ENCODE measurements at places on chromosomes 6 and 20.

GRCh38 chr20:48847498-48848205 is 19.9 kb upstream of the PREX1 start:
- DNase-seq = no peak
- H3K4me3 ChIP-seq = no peak overlapping the region
- H3K4me1 ChIP-seq = no peaks in the 10 kb centered on the region
- peak overlapping the region; percentile 57 for H3K27ac ChIP-seq

GRCh38 chr6:43570876-43571441 is 4.9 kb downstream of the XPO5 start:
- no peaks in the 10 kb centered on the region for H3K36me3 ChIP-seq
- H3K4me3 ChIP-seq = no peak overlapping the region
- H3K27me3 ChIP-seq = no peaks in the 10 kb centered on the region
- no peak for DNase-seq
- no peaks in the 10 kb centered on the region for H3K4me1 ChIP-seq

- no peaks in the 10 kb centered on the region for H3K36me3 ChIP-seq
- H3K27ac ChIP-seq = no peak overlapping the region
- no peak for DNase-seq
- no peaks in the 10 kb centered on the region for H3K27me3 ChIP-seq
- H3K4me3 ChIP-seq = no peak overlapping the region
Observed at GRCh38 chr6:88114838-88115237, 51.3 kb downstream of the CNR1 start.

GRCh38 chr6:10338151-10338550 is 76.7 kb downstream of the TFAP2A start:
- no peak overlapping the region for H3K27ac ChIP-seq
- no peak overlapping the region for H3K4me3 ChIP-seq
- H3K36me3 ChIP-seq = no peaks in the 10 kb centered on the region
- DNase-seq = no peak
- no peaks in the 10 kb centered on the region for H3K4me1 ChIP-seq
- H3K27me3 ChIP-seq = no peaks in the 10 kb centered on the region

DNA sequence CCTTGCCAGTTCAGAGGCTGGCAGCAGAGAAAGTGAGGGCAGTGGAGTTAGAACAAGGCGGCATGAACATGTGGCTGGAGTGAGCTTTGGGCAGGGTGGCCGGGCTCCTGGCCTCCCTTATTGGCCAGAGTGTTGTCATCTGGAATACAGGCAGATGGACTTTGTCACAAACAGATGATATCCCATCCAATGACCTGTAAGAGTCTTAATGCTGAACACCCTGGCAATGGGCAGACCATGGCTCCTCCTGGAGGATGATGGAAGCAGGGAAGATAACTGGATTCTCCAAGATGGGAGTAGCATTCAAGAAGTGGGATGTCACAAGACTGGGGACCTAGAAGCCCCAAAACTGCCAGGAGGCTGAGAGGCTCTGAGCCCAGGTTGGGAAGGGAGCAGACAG is 242.1 kb downstream of the MAFB start:
- no peak for DNase-seq
- no peak overlapping the region for H3K4me3 ChIP-seq
- no peak overlapping the region for H3K27ac ChIP-seq

DNA sequence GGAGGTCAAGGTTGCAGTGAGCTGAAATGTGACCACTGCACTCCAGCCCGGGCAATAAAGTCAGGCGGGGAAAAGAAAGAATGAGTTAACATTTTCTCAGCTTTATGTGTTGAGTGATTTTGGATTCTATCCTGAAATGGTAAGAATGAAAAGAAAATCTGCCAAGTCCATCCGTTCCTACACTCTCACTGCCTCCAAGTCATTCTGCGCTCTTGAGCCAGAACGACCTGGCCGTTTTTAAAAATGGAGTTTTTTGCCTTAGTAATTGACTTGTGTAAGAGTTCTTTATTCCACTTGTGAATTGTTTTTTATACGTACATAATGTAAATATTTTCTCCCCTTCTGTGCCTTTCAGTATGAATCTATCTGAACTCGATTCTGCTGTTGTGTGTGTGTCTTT is 28.7 kb downstream of the DNAJC5 start:
- no peaks in the 10 kb centered on the region for H3K4me1 ChIP-seq
- no peak overlapping the region for H3K4me3 ChIP-seq

DNA sequence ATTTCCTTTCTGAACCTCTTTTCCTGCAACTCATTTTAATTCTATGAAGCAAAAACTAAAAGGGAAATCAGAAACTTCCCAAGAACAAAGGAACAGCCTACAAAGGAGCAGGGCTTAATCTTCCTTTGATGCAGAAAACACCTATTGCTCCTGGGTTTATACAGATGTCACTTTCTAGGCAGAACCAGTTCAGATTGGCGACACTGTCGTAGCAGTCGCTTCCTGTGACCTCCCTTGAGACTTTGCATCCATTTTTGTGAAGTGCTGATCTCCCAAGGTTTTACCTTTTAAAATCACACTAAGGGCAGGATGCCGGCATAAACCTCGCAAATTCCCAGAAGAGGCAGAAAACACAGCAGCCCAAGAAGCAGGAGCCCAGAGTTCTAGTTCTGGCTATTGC is 40.1 kb downstream of the JAG1 start:
- H3K27me3 ChIP-seq = no peaks in the 10 kb centered on the region
- H3K27ac ChIP-seq = no peak overlapping the region
- DNase-seq = no peak
- no peak overlapping the region for H3K4me3 ChIP-seq
- H3K4me1 ChIP-seq = no peaks in the 10 kb centered on the region

- H3K4me1 ChIP-seq = peaks cover 32% of the 10 kb centered on the region
- no peak overlapping the region for H3K4me3 ChIP-seq
- no peaks in the 10 kb centered on the region for H3K36me3 ChIP-seq
- peak overlapping the region; percentile 12 for H3K27ac ChIP-seq
- H3K27me3 ChIP-seq = no peaks in the 10 kb centered on the region
Observed at GRCh38 chr20:50540620-50541605, 30.7 kb downstream of the PTPN1 start.

Data from Peyer's patch (tissue), 4 donors.